Ascending aorta (tissue), 2 donors: ENCODE measurements at places on chromosomes 2 and 18. TPM values are rescaled to one million over a fixed set of nuclear protein-coding genes. Genes with fewer than 3 reads are reported as not detected.
A peak's percentile ranks its signal among the peaks of the same experiment; 100 is the strongest.

GRCh38 chr2:6288791-6289190 lies 576.9 kb downstream of the CMPK2 start:
- no peak overlapping the region for H3K27ac ChIP-seq
- H3K36me3 ChIP-seq: no peaks in the 10 kb centered on the region
- H3K27me3 ChIP-seq: no peaks in the 10 kb centered on the region
- H3K4me1 ChIP-seq: no peaks in the 10 kb centered on the region
- H3K4me3 ChIP-seq: no peak overlapping the region

DNA sequence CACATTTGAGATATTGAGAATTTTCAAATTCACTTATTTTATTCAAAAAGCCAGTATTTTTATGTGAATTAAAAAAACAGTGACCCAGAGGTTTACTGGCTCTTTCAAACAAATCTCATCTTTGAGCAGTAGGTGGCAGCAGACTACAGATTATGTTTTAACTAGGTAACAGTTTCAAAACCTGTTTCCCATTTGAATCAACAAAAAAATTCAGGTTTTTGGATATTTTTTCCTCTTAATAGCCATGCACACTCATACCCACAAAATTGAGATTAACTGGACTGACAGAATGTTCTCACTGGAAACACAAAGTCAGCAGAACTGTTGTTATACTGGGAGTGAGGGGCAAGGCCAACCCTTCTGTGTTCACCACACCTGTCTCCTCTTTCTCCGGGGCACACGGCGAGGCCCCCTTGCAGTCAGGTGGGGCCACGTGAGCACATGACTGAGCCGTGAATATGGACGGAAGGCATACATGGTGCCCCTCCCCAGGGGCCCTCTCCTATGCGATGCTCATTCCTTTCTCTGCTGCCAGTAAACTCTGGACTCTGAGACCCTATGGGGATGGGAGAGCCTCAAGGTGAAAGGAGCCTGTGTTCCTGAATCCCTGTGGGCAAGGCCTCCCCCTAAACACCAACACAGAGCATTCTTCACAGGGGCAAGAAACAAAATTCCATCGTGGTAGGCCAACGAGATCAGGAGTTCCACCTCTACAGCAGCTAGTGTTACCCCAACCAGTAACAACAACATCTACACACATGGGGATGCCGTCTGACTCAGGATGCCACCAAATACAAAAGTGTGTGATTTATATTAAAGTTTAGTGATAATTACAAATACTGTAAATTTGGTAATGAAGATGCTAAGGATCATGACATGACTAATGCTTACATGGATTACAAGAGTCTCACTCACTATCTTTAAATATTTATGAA lies 80.4 kb downstream of the LPIN2 start:
- H3K27ac ChIP-seq: no peak overlapping the region
- H3K36me3 ChIP-seq: peaks cover 45% of the 10 kb centered on the region
- no peak overlapping the region for H3K4me3 ChIP-seq
- H3K27me3 ChIP-seq: no peaks in the 10 kb centered on the region

Gene EVX2
- not detected for total RNA-seq

Gene B3GNT2
- 15.2 TPM for total RNA-seq

Gene CNRIP1
- total RNA-seq: 37.7 TPM

DNA sequence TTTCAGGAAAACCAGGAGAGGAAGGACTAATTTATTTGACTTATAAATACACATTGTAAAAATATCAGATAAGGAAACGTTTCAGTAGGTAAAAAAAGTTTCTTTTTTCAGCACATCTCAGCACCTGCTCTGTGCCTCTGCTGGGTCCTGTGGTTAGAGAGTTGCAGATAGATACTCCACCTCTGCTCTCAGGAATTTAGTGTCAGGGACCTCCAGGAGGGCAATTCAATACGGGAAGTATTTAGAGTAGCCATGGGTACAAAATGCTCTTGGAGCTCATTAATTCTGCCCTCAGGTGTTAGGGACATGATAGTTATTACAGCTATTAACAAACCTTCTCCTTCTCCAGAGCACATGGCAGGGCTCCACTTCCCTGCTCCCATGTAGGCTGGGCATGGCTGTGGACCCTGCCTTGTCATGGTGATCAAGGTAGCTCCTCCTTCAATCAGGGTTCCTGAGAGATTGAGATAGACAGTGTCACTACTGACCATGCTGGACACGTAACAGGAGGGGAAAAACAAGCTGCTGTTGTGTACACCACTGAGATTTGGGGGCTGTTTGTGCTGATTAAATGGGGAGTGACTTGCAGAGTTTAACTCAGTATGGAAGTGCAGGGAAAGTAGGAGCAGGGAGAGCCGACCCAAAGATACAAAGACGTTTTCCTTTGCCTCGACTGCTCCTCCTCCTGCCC lies 185.6 kb upstream of the COPS8 start:
- H3K27me3 ChIP-seq: no peaks in the 10 kb centered on the region
- no peak overlapping the region for H3K27ac ChIP-seq
- H3K4me1 ChIP-seq: no peaks in the 10 kb centered on the region
- DNase-seq: no peak
- no peak overlapping the region for H3K4me3 ChIP-seq

GRCh38 chr2:177282787-177283572 lies 18.5 kb upstream of the NFE2L2 start:
- peak overlapping the region; percentile 78 for H3K27ac ChIP-seq
- peaks cover 25% of the 10 kb centered on the region for H3K4me1 ChIP-seq
- H3K4me3 ChIP-seq: no peak overlapping the region
- no peaks in the 10 kb centered on the region for H3K36me3 ChIP-seq
- H3K27me3 ChIP-seq: no peaks in the 10 kb centered on the region
- DNase-seq: no peak

Gene MTCL1
- total RNA-seq: 105 TPM

DNA sequence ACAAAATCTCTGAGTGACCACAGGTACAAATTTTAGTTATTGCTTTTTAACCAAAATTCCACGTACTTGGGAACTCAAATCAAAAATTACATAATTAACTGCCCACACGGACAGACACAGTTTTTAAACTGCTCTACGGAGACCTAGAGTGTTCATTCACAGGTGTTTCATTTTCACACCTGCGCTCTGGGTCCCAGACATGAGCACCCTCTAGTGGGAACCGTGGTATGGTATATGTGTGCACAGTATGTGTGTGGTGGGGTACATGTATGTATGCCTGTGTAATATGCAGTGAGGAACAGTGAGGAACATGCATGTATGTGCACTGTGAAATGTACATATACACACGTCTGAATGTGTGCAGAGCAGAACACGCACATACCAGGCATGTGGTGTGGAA lies 65.0 kb downstream of the PPP4R1 start:
- H3K27ac ChIP-seq: no peak overlapping the region
- H3K36me3 ChIP-seq: peaks cover 92% of the 10 kb centered on the region
- H3K27me3 ChIP-seq: no peaks in the 10 kb centered on the region
- no peaks in the 10 kb centered on the region for H3K4me1 ChIP-seq

Gene GORASP2
- 21.5 TPM for total RNA-seq

GRCh38 chr2:24739354-24740025 lies 53.7 kb downstream of the PTRHD1 start:
- no peak overlapping the region for H3K27ac ChIP-seq
- DNase-seq: no peak
- no peak overlapping the region for H3K4me3 ChIP-seq
- H3K4me1 ChIP-seq: no peaks in the 10 kb centered on the region

GRCh38 chr2:39737661-39738060 lies 41.4 kb downstream of the THUMPD2 start:
- H3K4me1 ChIP-seq: no peaks in the 10 kb centered on the region
- H3K27me3 ChIP-seq: no peaks in the 10 kb centered on the region
- peak; percentile 88 for DNase-seq
- peak overlapping the region; percentile 75 for H3K27ac ChIP-seq

GRCh38 chr2:109183871-109184270 lies 54.9 kb downstream of the SH3RF3 start:
- H3K27me3 ChIP-seq: no peaks in the 10 kb centered on the region
- H3K4me1 ChIP-seq: peaks cover 40% of the 10 kb centered on the region
- no peaks in the 10 kb centered on the region for H3K36me3 ChIP-seq
- no peak overlapping the region for H3K4me3 ChIP-seq
- peak overlapping the region; percentile 76 for H3K27ac ChIP-seq
- DNase-seq: no peak

DNA sequence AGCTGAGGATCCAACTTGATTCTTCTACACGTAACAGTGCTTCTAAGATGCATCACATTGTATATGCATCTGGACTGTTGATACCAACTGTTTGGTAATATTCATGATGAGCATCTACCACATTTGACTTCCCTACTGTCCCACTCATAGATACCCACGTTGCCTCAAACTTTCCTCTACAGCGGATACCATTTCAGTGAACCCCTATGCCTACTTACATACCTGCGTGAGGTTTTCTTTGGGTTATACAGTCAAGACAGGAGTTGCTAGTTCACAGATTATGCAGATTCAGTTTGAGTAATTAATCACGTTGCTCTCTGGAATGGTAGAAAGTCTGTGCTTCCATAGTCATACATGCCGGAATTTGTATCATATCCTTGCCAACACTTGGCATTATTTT lies 40.0 kb downstream of the EPC2 start:
- H3K4me3 ChIP-seq: no peak overlapping the region
- H3K27me3 ChIP-seq: no peaks in the 10 kb centered on the region
- H3K27ac ChIP-seq: no peak overlapping the region
- H3K36me3 ChIP-seq: no peaks in the 10 kb centered on the region
- DNase-seq: no peak

GRCh38 chr2:4174796-4175195 lies 471.4 kb downstream of the DCDC2C start:
- no peak overlapping the region for H3K4me3 ChIP-seq
- H3K27ac ChIP-seq: no peak overlapping the region
- H3K4me1 ChIP-seq: no peaks in the 10 kb centered on the region
- H3K27me3 ChIP-seq: no peaks in the 10 kb centered on the region

- H3K27ac ChIP-seq: no peak overlapping the region
- no peaks in the 10 kb centered on the region for H3K4me1 ChIP-seq
- no peak for DNase-seq
- no peaks in the 10 kb centered on the region for H3K36me3 ChIP-seq
- no peak overlapping the region for H3K4me3 ChIP-seq
Observed at GRCh38 chr18:25434745-25435144, 82.8 kb upstream of the ZNF521 start.

DNA sequence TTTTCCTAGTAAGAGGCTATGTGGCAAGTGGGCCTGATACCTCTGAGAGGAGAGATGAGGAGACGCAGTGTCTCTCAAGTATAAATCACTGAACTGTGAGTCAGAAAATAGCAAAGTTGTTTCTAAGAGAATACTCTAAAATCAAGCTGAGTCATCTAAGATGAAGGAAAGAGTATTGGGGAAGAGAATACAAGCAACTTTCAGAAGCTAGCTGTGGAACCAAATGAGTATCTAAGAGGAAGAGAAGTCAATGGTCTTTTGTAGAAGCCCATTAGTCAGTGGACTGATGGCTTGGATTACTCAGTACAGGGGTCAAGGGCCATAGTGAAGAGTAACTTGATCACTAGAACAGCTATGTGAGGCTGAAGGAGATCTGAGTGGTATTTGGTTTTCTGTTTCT lies 2.7 kb upstream of the DCC start:
- no peak overlapping the region for H3K4me3 ChIP-seq
- no peak for DNase-seq
- H3K27me3 ChIP-seq: no peaks in the 10 kb centered on the region
- no peak overlapping the region for H3K27ac ChIP-seq
- no peaks in the 10 kb centered on the region for H3K36me3 ChIP-seq

Gene EDAR
- not detected for total RNA-seq

- H3K4me1 ChIP-seq: no peaks in the 10 kb centered on the region
- H3K27me3 ChIP-seq: no peaks in the 10 kb centered on the region
- H3K27ac ChIP-seq: no peak overlapping the region
Observed at GRCh38 chr2:161992531-161992930, 81.5 kb downstream of the DPP4 start.

DNA sequence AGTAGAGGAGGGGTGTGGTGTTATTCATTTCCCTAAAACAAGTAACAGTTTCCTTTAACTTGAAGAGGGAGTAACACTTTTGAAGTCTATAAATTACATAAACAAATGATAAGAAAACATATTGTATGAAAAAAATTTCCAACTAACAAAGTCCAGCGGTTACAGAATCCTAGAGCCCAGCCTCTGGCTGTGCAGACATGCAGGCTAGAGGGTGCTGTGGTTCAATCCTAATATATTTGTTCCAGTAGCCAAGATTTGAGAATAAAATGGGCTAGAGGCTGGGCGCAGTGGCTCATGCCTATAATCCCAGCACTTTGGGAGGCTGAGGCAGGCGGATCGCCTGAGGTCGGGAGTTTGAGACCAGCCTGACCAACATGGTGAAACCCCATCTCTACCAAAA lies 56.9 kb downstream of the WDR75 start:
- H3K27me3 ChIP-seq: no peaks in the 10 kb centered on the region
- H3K27ac ChIP-seq: no peak overlapping the region
- H3K4me1 ChIP-seq: no peaks in the 10 kb centered on the region
- H3K4me3 ChIP-seq: no peak overlapping the region

Gene SRD5A2
- not detected for total RNA-seq

- DNase-seq: no peak
- no peak overlapping the region for H3K27ac ChIP-seq
- no peak overlapping the region for H3K4me3 ChIP-seq
Observed at GRCh38 chr2:96317584-96317997, 7.5 kb upstream of the ITPRIPL1 start.

GRCh38 chr18:76498064-76498463 lies 3.0 kb upstream of the ZNF516 start:
- no peaks in the 10 kb centered on the region for H3K27me3 ChIP-seq
- no peak overlapping the region for H3K27ac ChIP-seq
- H3K36me3 ChIP-seq: no peaks in the 10 kb centered on the region
- no peak for DNase-seq

DNA sequence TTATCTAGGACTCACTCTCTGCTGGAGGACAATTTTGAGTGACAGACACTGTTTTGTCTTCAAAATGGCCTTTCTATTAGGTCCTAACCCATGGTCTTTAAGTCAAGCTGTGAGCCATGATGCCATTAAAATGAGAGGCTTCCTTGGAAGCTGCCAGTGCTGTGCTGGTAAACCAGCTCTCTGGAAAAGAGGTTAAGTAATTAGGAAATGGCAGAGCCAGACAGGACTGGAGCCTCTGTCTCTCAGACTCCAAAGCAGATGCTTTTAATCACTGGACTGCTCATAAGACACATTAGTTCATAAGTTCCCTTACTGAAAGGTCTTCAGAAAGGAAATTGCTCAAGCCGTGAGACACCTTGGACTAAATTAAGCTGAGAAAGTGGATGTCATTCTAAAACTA lies 25.8 kb upstream of the LHCGR start:
- H3K27ac ChIP-seq: no peak overlapping the region
- DNase-seq: no peak
- no peaks in the 10 kb centered on the region for H3K27me3 ChIP-seq

- H3K27ac ChIP-seq: no peak overlapping the region
- H3K4me3 ChIP-seq: no peak overlapping the region
- H3K27me3 ChIP-seq: no peaks in the 10 kb centered on the region
- H3K4me1 ChIP-seq: peaks cover 19% of the 10 kb centered on the region
- DNase-seq: no peak
Observed at GRCh38 chr2:37642907-37643729, 28.3 kb downstream of the CDC42EP3 start.

Gene ZNF532
- 161 TPM for total RNA-seq
